ENCODE measurements at places on chromosomes 5 and 9.

DNA sequence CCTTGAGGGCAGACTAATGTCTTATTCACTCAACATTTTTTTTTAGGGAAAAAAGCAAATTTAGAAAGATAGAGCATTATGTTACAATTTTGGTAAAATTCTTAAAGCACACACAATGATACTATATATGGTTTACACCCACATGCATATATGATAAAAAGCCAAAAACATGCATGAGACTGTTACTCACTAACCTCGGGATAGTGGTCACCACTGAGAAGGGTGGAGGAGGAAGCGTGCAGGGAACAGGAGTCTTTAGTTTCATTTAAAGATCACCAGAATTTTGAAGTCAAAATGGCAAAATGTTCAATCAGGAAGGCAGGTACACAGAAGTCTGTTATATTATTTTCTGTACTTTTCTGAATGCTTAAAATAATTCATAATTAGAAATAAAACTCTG lies 9.2 kb downstream of the ARL15 start:
- DNase-seq: no peak

GRCh38 chr5:54007827-54008777 lies 302.3 kb downstream of the ARL15 start:
- DNase-seq: no peak

GRCh38 chr9:126628969-126629674 lies 15.4 kb downstream of the LMX1B start:
- no peak for DNase-seq

GRCh38 chr5:83397658-83398057 lies 73.9 kb upstream of the VCAN start:
- DNase-seq: no peak

DNA sequence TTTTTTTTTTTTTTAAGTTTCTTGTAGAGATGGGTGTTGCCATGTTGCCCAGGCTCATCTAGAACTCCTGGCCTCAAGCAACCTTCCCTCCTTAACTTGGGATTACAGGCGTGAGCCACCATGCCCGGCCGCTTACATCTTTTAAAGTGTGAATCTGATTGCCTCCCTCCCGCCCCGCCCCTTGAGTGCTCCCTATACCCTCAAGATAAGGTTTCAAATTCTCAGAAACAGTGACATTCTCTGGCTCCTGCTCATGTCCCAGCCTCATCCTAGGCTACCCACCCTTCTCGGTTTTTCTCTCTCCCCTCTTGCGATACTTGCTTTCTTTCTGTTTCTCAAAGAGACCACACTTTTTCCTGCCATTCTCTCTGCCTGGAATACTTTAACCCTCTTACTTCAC lies 12.4 kb downstream of the MORN5 start:
- no peak for DNase-seq

GRCh38 chr9:111926421-111926875 lies 29.8 kb downstream of the UGCG start:
- DNase-seq: peak; percentile 92

GRCh38 chr5:73232266-73233041 lies 59.5 kb downstream of the TMEM174 start:
- no peak for DNase-seq

GRCh38 chr9:101226161-101226560 lies 158.6 kb downstream of the BAAT start:
- DNase-seq: no peak

- DNase-seq: no peak
These were observed 208.0 kb upstream of the ANKH start for GRCh38 chr5:15079566-15079965.

GRCh38 chr9:89496645-89497256 lies 1.2 kb downstream of the SEMA4D start:
- DNase-seq: no peak
